ACHN (cell line): ENCODE measurements at places on chromosomes 7 and 10.

DNA sequence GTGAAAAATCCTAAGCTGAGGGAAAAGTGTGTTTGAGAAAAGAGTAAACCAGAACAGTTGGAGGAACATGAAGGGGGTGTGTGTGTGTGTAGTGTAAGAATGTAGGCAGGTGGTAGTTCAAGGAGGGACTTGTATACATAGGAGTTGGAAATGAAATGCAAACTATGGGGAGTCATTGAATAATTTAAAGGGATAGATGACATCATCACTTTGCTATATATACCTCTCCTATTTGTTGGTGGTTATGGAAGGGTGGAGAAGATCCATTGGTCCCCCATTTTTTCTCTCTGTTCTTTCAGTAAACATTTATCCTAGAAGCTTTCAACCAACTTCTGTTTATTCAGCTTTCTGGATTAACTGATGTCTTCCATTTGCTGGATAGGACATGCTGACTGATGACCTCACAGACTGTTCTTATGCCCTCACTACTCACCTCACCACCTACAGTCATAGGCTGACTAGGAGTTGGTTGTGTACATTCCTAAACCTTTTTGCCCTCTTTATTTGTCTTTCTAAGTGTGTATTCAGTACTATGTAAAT lies 20.8 kb downstream of the PPP1R9A start:
- no peak for DNase-seq

- DNase-seq = no peak
These were observed 194.4 kb downstream of the RELN start for GRCh38 chr7:103795107-103795506.

GRCh38 chr7:86013662-86014061 lies 630.0 kb upstream of the GRM3 start:
- DNase-seq = no peak

GRCh38 chr10:69955211-69955805 lies 97.3 kb upstream of the MACROH2A2 start:
- no peak for DNase-seq

DNA sequence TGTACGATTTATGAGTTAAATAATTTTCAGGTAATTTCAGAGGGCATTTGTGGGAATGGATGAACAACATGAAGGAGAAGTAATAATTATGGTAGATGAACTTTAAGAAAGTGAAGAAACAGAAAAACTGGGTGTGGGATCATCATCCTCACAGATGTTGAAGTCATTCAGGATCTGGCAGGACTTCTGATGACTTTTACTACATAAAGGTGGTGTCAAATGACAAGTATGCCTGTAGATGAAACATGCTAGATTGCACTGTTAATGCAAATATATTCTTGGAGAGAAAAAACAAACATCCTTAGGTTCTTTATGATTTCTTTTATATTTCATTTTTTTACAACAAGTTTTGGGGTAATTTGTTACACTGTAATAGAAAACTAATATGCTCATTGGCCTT lies 230.2 kb downstream of the PCLO start:
- DNase-seq = no peak

- peak; percentile 60 for DNase-seq
These were observed 25.3 kb downstream of the GARIN1A start for GRCh38 chr7:128697302-128697905.

- no peak for DNase-seq
These were observed 61.0 kb upstream of the INSYN2A start for GRCh38 chr10:127257395-127257794.

DNA sequence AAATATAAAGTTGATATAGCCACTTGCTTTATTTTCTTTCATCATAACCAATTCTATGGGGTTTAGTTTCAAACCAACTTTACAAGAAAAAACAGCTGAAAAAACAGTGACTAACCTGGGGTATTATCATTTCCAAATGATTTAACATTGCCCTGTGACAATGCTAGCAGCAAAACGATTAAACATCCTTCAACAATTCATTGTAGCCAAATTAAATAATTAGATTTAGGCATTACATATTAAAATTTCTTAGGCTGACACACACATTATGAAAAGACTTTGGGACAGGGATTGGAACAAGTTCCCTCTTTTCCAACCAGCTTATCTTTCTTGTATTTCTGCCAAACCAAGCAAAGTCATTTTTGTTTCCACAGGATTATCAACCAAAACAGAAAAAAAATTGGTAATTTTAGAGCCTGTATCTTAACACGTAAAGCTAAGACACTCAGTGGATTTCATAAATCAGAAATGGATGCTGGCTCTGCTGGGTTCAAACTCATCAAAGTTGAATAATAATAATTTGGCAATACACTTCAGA lies 84.0 kb downstream of the SEMA3D start:
- no peak for DNase-seq

DNA sequence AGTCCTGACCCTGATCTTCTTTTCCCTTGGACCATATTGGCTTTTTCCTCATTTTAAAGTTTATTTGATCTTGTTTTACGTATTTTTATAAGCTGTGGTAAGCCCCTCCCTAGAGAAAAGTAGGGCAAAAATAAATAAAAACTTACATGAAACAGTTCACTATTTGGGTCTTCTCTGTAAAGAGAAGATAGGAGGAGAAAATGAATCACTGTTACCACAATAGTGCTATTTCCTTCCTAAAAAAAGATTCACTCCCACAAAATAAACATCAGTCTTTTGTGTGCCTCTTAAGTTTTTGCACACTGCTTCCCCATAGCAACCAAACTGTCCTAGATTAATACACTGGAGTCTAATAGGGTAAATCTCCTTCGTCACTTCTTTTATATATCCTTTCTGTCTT lies 1.4 kb upstream of the SVIL start:
- DNase-seq = no peak

DNA sequence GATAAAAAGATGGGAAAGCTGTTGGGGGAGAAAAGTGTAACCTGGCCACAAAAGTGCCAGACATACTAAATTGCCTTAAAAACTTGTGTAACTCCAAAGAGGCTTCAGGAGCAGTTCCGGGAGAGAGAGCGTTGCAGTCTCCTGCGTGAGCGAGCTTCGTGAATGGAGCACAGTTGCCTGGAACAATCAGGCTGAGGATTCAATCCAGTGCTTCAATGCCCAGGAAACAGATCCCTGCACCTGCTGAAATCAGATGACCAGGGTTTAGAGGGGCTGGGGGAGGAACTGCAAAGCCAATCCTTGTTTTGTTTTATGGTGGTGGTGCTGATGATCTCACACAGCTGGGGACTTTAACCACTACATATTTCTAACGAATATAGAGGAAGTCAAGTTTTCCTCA lies 398.3 kb downstream of the DPP6 start:
- DNase-seq = no peak

DNA sequence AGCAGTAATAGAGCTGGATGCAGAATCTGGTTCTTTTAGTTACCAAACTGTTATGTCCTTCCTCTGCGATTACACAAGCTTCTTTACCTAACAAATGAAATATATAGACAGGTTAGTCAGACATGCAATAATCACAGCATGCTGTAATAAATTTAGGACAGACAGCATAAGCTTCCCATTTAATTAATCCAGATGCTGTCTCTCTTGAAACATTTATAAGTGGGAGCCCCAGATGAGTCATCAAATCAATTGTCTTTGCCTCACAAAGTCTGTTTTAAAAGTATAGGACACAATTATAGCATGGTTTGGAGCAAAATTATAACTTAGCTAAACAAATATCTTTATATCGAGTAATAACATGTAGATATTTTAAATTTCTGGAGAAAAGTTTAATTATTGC lies 1.6 kb downstream of the CDNF start:
- no peak for DNase-seq

DNA sequence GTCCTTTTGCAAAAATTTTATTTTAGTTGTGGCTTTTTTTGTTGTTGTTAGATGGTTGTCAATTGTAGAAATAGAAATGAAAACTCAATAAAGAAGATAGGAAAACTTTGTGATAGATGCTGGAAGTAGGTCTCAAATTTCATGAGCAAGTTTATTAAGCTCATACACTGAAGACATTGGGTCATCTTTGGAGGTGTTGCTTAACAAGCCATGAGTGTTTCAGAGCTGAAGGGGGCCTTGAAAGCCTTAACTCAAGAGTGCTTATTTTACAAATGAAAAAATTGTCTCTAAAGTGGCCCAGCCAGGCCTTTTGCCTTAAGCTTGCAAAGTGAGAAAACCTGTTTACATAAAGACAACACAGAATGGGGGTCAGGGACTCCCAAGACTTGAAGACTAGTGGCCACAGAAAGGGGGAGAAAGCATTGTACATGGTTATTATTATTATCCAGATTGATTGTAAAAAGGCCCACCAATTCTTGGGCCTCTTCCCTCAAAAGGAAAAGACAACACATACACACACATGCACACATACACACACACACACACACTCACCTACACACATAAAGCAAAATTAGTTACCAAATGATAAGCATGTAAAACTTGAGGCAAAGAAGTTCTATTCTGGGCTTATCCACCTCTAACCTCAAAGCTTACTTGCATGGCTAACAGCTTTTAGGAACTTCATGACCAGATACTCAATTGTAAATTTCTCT lies 49.7 kb upstream of the GLCCI1 start:
- DNase-seq = no peak

- DNase-seq = no peak
These were observed 15.0 kb upstream of the GPR37 start for GRCh38 chr7:124780608-124781007.

DNA sequence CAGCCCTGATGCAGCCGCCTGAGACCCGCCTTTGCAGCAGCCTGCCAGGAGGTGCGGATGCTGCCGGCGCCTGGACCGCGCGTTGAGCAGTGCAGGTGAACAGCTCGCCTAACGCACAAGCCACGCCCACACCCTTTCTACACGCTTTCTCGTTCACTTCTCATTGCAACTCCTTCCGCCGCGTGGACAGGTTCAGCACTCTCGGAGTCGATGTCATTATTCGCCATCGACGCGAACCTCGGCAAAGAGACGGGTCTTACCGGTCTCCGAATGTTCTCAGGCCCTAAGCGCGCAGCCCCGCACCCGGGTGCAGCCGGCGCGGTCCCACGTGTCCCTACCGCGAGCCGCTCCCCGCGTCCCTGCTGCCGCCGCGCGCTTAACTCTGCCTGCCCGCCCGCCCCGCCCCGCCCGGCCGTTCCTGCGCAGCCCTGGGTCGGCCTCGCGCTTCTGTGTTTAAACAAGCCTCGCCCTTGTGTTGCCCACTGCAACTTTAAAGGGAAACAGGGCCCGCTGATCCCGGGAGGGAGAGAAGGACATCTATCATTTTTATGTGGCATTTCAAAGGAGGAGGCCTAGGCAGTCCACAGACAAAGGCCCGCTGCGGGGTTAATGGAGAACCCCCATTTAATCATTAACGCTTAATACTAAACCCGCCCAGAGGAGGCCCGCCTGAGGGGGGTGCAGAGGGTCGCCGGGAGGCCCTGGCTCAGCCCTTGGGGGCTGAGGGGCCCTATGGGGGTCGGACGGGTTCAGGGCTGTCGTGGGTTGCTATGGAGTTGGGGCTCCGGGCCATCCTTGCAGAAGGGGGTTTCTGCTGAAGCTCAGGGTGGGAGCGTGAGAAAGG lies 128.5 kb downstream of the WDR11 start:
- peak; percentile 52 for DNase-seq

DNA sequence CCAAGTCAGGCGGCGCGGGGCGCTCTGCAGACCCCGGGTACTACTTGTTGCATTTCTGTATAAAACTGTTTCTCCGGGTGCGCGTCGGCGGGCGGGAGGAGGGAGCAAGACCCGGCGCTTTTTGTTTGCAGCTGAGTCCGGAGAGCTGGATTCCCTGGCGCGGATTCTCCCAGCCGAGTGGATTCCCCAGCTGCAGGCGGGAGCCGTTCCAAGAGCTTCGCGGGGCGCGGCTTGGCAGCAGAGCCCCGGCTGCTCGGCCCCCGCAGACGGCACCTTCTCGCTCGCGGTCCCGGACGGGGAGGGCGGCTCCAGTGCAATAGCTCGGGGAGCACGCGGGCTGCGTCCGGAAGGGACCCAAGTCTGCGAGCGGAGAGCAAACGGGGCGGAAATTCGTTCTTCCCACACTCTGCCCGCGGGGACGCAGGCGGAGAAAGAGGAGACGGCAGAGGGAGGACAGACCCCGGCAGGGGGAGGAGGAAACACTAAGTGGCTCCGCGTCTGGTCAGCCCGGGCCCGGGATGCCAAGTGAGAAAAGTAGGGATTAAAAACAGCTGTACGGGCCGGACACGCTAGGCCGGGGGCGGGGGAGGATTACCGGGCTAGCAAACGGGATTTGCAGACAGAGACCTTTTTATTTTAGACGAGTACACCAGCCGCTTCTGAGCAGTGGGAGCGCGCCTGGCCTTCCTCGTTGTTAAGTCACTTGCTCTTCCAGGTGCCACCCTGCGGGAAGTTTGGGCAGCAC lies at the start of gene TRIL:
Gene TRIL (minus strand): TSS at position 96 of the 745 bp plus-strand sequence. CDS start 284 bp downstream, outside the sequence.
- DNase-seq = no peak

DNA sequence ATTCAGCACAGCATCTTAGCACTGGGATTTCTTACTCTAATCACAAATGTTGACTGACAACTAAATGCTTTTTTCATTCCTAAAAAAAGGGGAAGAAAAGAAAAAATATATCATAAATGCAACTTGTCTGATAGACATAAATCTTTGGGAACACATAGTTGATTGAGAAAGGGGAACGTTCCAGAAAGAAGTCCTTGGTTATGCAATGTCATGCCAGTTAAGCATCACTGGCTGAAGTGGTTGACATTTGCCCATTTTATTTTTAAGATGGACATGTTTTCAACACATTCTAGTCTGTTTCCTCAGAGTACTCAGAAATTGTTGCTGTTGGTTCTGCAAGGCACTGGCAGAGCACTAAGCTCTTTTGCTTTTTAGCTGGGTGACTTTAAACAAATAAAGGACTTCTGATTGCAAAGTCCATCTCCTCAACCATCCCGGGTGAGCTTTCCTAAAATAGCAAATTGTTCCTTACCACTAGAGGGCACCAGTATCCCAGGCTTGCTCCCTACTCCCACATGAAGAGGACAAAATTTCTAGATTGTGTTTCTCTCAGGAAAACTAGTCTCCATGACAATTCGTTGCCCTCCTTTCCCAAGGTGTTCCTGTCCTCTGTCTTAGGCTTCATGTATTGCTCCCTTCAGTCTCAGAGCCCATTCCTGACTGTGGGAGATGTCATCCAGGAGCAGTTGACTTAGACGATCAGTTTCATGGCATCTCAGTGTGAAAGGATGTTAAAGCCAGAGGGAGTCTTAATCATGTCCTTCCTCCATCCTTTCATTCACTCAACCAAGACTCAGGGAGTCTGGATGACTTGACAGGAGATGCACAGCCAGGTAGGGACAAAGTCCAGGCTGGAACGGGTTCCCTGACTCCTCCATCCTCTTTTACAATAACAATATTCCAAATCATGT lies 23.9 kb downstream of the OPALIN start:
- DNase-seq = peak; percentile 48

DNA sequence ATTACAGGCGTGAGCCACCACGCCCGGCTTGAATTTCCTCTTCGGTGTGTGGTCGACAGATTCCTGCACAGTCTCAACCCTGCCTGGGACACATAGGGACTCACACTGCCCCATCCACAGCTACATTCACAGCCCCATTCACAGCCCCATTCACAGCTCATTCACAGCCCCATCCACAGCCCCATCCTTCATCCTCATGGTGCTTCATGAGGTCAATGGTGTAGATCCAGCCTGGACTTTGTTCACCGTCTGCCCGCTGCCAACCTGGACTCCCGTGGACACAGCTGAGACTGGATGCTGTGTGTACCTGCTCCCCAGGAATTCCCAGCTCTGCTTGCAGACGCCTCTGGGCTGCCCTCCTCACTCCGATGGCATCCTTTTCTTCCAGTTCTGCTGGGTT lies 5.2 kb downstream of the IDI2 start:
- no peak for DNase-seq

GRCh38 chr10:93245147-93245546 lies 171.5 kb downstream of the CYP26A1 start:
- DNase-seq = no peak
